Eye (tissue), 1 donor: ENCODE measurements at places on chromosomes 1 and 21.

DNA sequence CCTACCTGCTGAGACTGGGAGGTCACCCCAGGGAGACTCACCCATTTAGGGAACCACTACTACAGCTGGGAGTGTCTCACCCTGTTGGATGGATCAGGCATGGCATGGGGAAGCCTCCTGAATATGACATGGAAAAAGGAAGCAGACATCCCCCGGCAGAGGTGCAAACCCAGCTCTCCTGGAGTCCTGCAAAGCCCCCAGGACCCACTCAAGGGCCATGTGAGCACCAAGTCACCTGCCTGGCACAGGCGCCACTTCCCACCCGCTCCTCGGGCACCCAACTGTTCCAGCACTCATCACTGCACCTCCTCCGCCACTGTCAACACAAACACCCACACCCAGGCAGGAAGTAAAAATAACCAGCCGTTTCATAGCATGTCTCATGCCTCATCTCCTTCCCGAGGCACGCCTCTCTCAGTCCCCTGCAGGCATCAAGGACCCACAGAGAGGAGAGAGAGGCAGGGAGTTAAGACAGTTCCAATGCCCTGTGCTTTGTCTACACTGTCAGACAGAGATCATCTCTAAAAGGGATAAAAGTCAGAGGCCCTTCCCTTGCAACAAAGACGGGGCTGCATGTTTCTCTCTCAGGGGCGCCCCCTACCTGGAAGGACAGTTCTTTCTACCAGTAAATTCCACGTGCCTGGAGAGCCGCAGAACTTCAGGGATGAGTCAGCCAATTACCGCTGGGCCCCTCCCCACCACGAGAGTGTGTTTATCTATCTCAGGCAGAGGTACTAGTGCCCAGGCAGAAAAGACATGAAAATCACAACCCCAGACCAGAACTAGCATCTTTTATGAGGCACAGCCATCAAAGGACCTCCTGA, 150.1 kb upstream of the SOD1 start:
- DNase-seq = no peak

DNA sequence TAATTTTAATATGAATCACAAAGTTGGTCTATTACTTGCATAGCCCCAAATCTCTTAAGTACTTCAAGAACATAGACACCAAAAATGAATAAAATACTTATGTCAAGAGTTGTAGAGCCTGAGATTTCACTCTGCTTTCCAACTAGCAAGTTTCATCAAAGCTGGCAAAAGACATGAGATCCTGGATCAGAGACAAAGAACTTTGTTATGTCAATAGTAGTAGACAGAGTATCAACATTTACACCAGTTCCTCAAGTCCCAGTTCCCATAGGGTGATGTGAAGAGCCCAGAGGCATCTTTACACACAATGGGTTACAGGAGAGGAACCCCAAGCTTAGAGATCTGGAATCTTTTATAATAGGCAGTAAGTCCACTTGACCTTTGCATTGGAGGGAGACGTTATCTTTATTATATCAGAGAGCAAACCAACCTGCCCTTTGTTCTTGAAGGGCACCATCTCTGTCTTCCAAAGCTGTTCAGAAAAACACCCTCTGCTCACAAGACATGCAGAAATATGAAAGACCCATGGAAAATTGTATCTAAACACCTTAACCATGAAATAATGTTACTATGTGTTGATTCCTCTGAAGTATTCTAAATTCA, 174.4 kb upstream of the GALNT2 start:
- DNase-seq = no peak

DNA sequence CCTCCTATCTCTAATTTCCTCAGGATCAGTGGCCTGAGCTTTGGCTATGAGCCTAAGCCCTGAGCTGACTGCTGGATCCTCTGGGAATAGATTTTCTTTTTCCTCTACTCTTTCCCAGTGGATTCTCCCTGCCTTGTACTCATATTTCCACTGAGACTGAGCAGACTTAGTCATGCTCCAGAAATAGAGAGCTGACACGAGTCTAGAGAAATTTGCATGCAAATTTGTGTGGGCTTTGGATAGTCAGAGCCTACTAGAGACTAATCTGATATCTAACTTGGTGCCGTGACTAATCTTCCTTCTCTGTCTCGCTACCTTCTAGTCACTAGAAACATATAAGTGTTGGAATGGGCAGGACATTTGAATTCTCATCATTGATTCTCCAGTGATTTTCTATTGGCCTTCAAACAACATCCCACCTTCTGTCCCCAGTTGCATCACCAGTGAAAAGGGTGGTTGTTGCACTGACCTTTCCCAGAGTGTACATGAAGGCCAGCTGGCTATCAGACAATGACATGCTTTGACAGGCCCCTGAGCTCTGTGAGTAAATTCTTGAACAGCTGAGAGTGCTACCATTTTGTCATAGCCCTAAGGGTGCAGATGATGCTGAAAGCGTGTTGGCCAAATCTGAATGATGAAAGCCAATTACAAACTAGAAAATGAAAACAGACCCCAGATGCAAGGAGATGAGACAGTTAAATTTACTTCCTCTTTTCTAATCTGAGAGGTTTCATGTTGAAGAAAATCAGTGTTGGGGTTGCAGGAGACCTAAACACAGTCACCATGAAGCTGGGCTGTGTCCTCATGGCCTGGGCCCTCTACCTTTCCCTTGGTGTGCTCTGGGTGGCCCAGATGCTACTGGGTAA, at the start of gene FCRLA:
FCRLA (plus strand) TSS at position 748 of the 866 bp plus-strand sequence; CDS start at position 784, 36 bp downstream.
- DNase-seq = peak; percentile 10

DNA sequence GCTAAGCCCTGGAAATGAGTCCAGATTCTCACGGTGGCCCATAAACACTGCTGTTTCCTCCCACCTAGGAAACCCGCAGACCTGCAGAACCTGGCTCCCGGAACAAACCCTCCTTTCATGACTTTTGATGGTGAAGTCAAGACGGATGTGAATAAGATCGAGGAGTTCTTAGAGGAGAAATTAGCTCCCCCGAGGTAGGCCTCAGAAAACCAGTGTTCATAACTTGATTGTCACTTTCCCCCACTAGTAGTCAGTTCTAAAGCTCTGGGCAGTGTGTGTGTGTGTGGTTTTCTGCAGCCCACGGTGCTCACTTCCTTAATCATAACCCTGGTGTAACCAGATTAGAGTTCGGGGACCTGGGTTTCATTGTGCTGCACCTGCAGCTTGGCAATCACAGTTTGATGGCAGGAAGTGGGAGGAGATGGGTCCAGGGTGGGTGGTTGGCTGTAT, 39.1 kb downstream of the CLIC6 start:
- no peak for DNase-seq

GRCh38 chr1:203870245-203870644, 8.8 kb downstream of the SNRPE start:
- no peak for DNase-seq

DNA sequence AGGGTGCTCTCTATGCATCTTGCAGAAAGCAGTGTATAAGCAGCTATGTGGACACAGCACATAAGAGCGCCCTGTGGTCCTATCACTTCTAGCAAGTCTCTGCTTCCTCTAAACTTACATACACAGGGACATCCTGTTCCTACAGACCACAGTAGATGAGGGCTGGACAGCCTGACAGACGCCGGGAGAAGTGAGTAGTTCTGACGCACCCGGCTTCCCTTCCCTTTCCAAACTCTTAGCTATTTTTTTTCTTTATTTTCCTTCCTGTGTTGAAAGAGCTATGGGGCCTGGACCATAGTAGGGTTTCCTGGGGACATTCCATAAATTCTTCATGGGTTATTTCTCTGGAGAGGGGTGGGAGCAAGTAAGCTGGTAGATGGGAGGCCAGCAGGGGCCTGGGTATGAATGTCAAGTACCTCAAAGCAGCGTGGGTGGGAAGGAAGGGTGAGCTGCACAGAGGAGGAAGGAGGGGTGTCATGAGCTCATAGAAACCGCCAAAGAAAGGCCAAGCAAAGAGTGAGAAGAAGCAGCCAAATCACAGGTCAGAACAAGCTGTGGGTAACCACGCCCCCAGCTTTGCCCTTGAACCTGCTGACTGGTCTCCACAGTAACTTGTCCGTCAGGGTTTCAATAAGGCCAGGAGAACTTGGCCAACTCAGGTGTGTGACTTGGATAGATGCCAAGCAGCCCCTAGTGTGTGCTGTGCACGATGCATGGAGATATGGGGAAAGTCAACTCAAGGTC, 36.6 kb downstream of the PLXNA2 start:
- no peak for DNase-seq

GRCh38 chr21:44753357-44753756, 42.0 kb upstream of the TSPEAR start:
- DNase-seq = no peak

GRCh38 chr21:38268864-38269575, 12.2 kb downstream of the KCNJ15 start:
- DNase-seq = no peak

GRCh38 chr1:92447033-92447681, 39.6 kb downstream of the GFI1 start:
- no peak for DNase-seq

GRCh38 chr1:25433389-25434186, 2.9 kb downstream of the MACO1 start:
- no peak for DNase-seq
